ENCODE measurements at places on chromosomes 5 and 9. TPM values are rescaled to one million over a fixed set of nuclear protein-coding genes. Genes with fewer than 3 reads are reported as not detected.

Gene NPR3
- total RNA-seq, result 0.07 TPM

Gene HTR1A
- total RNA-seq, result not detected

Gene RLN2
- not detected for total RNA-seq

Gene PCDHA7
- total RNA-seq, result 0.38 TPM

Gene LCN15
- not detected for total RNA-seq

Gene ORM2
- total RNA-seq, result not detected

Gene BNC2
- total RNA-seq, result 9.9 TPM

Gene ENHO
- total RNA-seq, result 1.1 TPM

- peak; percentile 93 for DNase-seq
These were observed 136.9 kb upstream of the ANKH start for GRCh38 chr5:15008476-15008875.

GRCh38 chr9:109520475-109521132, 22.5 kb upstream of the PTPN3 start:
- DNase-seq, result peak; percentile 72

DNA sequence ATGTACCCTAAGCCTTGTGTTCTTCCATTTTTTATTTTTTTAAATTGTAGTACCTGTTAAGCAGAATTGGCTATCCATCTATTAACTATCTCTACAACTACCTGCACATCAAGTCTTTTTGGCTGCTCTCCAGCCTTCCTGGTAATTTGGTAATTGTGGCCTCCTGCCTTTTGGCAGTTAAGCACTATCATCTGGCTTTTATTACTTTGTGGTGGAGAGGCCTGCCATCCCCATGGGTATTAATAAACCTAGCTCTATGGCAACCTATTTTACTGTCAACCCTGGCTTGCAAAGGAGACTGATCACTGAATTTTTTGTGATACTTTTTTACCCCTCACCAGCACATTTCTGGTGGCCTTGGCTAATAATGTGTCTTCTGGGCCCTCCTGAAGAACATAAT, 20.5 kb downstream of the SELENOP start:
- no peak for DNase-seq

GRCh38 chr9:2418619-2419018, 203.0 kb upstream of the VLDLR start:
- peak; percentile 50 for DNase-seq

- peak; percentile 3 for DNase-seq
These were observed 330.7 kb upstream of the ADAMTSL1 start for GRCh38 chr9:18143073-18143745.

DNA sequence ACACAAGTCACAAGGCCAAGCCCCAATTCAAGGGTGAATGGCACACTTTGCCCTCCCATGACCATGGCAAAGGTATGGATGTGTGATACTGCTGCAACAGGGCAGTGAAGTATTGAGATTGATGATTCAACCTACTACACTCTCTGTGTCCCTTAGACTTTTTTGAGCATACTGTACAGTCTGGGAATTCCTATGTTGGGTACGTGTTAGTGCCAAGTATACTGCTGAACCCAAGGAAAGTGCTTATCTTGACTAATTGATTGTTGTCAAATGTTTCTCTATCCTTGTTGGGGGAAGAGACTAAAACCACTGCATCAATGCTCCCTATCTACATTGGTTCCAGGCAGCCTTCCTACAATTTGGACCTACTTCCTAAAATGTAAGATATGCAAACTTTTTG, 93.7 kb downstream of the NDFIP1 start:
- DNase-seq, result peak; percentile 69

GRCh38 chr9:77224746-77225312, 47.5 kb downstream of the VPS13A start:
- peak; percentile 47 for DNase-seq

DNA sequence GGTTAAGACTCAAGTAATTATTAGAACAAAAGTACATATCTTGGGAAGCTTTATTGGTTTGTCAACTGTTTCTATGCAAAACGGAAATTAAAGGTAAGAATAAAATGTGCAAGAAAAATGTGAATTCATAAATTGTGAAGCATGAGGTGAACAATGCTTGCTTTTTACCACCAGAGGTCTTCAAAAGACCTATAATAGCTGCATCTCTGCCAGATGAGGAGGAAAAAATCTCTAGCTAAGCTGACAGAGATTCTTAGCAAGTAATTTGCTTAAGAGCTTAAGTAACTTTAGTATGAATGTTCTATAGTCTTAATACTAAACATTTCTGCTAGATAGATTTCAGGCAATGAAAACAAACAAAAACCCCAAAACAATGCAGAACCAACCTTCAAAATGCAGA, 54.1 kb downstream of the MRPS30 start:
- DNase-seq, result peak; percentile 30

- DNase-seq, result no peak
These were observed 387.4 kb upstream of the KIF2A start for GRCh38 chr5:61918611-61919010.

- DNase-seq, result peak; percentile 66
These were observed 92.8 kb downstream of the MVB12B start for GRCh38 chr9:126419475-126419874.

DNA sequence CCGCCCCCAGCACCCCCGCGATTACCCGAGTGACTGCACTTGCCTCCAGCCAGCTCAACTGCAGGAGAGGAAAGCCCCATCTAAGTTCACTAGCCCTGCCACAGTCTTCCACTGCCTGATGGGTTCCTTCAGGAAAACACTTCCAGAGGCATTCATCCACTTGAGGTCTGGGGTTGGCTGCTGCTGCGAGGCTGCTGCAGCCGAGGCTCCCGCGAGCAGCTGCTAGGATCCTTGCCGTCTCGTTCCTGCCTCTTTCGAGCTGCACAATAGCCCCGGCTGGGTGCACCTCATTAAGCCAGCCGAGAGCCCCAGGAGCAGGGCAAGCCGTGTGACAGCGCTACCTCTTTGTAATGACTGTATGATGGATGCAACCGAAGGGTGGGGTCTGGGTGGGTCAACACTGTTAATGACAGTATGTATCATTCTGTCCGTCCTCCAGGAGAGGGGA, 24.2 kb upstream of the ELAVL2 start:
- DNase-seq, result peak; percentile 36

GRCh38 chr5:52799358-52799982, 11.8 kb downstream of the ITGA1 start:
- DNase-seq, result peak; percentile 35

GRCh38 chr9:17594961-17595360, 16.1 kb downstream of the SH3GL2 start:
- DNase-seq, result no peak

DNA sequence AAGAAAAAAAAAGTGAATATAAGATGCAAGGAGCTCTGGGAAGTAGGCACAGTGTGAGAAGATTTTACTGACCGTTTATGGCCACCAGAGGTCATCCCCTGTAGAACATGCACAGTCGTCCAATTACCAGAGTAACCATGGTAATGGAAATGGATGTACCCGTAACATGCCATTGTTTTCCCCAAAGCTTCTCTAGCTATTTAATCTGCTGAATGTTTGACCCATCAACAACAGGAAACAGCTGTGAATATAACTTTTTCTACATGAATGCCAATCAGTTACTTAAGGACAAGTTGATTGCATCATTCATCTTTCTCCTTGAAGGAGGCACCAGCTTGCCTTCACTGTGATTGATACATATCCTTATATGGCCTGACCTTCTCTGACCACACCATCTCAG, 1967.0 kb upstream of the CDH9 start:
- DNase-seq, result peak; percentile 38

DNA sequence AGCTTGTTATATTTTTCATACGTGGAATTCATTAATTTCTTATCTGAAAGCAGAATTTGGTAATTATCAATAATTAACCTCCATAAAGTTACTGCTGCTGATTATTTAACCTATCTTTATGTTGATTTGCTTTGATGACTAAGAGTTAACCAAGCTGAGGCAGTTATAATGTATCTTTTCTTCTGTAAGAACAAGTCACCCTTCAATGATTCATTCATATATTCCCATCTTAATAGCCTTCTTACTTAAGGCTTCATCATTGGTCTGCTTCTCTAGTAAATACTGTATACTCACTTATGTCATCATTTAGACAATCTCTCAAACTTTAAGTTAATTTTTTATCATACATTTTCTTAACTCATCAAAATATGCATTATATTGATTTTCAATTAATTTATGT, 592.2 kb downstream of the ANXA1 start:
- no peak for DNase-seq

- no peak for DNase-seq
These were observed at the start of gene SPZ1 for GRCh38 chr5:80319702-80320101. SPZ1 (plus strand) TSS chr5:80320002; CDS start chr5:80320216, 214 bp downstream.

DNA sequence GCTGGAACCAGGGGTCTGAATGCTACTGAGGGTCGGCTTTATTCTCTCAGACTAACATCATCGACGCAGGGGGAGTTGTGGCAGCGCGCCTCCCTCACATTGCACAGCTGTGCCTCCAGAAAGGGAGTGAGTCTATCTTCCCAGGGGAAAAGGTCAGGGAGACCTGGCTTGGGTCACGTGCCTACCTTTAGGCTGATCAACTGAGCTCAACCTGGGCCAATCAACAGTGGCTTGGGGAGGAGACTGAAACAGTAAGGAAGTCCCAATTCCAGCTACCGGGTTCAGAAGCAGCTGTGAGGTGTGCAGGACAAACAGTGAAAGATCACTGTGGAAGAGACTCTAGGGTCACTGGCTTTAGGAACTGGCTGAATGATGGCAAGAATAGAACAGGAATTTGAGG, 14.3 kb downstream of the SNX30 start:
- DNase-seq, result no peak

DNA sequence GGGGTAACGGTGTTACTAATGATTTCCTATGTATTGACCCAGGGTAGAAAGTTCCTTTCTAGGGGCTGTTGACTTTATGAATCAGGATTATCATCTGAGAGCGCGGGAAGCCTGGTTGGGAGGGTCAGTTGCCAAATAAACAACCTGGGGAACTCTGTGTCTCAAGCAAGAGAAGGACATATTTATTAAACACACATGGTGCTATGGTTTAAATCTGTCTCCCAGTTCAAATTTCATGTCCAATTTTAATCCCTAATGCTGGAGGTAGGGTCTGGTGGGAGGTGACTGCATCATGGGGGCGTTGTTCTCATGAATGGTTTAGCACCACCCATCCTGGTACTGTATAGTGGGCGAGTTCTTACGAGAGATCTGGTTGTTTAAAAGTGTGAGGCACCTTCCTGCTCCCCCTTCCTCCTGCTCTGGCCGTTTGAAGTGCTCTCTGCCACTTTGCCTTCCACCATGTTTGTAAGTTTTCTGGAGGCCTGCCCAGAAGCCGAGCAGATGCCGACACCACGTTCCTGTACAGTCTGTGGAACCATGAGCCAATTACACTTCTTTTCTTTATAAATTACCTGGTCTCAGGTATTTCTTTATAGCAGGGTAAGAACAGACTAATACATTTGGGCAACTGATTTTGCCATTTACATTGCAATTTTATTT, 19.7 kb upstream of the GAS1 start:
- no peak for DNase-seq

- DNase-seq, result no peak
These were observed 50.6 kb downstream of the DMRT1 start for GRCh38 chr9:892123-892522.

GRCh38 chr5:56984445-56984844, 32.5 kb upstream of the MIER3 start:
- no peak for DNase-seq

- DNase-seq, result no peak
These were observed 72.6 kb downstream of the ZNF354C start for GRCh38 chr5:179132586-179133355.

DNA sequence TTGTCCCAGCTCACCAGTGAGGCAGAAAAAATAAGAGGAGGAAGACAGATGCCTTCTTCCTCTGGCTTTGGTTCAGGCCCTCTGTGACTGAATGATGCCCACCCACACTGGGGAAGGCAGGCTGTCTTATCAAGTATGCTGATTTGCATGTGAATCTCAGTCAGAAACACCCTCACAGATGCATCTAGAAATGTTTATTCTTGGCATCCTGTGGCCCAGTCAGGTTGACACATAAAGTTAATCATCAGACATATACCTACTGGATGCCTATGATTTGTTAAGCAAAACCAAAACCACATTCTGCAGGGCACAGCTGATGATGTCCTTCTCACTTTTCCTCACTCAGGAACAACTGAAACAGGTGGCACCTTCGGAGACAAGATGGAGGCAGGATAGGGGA, 243.4 kb upstream of the KCNN2 start:
- no peak for DNase-seq

GRCh38 chr5:176892663-176893062, 6.5 kb downstream of the HK3 start:
- no peak for DNase-seq

DNA sequence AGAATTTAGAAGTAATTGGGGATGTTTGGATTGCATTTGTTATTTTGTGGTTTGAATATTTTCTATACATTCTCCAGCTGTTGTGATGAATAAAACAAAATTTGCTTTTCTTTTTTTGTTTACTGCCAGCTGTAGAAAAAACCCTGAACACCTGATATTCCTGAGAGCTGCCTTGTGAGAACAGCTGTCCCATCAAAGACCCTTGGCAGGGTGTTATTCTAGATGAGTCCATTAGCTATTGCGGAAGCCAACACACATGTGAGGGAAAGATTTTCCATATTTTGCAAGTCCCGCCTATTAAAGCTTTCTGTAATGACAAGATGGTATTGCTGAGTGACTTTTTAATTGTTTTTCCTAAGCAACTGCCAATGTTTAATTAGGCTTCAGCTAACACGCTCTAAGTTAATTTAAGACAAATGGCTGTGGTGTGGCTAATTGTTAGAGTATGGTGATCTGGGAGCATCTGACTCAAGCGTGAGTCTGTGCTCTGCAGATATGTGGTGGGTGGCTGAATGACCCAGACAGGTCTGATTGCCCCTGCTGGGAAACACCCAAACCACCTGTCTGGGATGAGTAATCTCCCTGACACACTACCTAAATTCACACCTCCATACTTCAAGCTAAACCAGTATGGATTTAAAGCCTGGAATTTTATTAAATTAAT, 86.5 kb upstream of the PRLR start:
- DNase-seq, result no peak

DNA sequence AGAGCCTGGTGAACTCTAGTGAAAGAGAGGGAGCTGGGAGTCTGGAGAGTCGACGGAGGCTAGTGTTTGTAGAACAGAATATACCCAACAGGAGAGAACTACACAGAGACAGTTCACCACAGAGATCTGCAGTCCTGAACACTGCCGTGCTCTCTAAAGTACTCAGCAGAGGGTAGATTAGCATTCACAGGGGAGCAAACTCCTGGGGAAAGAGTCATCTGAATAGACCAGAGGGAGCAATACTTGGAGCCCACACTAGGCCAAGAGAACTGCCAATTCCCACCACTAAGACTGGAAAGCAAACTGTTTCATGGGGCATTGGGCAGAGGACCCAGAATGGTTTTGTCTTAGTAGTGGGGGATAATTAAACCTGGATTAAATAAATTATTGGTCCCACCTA, 235.6 kb downstream of the EDIL3 start:
- DNase-seq, result no peak

- peak; percentile 83 for DNase-seq
These were observed 38.0 kb upstream of the CCDC152 start for GRCh38 chr5:42718591-42718990.

GRCh38 chr9:32579706-32580331, 6.9 kb upstream of the NDUFB6 start:
- DNase-seq, result peak; percentile 35

DNA sequence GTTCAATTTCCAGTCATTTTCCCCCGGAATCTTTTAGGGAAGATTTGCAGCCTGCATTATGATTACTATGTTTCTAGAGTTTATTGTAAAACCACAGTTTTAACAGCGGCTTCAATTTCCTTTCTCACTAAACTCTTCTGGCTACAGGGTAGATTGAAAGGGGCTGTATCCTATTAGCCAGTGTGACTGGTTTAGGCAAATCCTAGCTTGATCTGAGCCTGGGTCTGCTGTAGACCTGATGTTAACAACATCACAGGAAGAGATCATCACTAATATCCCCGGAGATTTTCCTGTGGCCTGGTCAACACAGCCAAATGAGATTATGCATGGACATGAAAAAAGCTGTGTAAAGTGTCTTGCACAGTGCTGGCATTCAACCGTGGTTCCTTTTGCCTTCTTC, 33.4 kb downstream of the STOM start:
- DNase-seq, result no peak

Measured in A172 (cell line).